ENCODE measurements at places on chromosomes 2 and 18.

- DNase-seq: no peak
Observed at GRCh38 chr18:79883461-79884293, 67.8 kb downstream of the SLC66A2 start.

DNA sequence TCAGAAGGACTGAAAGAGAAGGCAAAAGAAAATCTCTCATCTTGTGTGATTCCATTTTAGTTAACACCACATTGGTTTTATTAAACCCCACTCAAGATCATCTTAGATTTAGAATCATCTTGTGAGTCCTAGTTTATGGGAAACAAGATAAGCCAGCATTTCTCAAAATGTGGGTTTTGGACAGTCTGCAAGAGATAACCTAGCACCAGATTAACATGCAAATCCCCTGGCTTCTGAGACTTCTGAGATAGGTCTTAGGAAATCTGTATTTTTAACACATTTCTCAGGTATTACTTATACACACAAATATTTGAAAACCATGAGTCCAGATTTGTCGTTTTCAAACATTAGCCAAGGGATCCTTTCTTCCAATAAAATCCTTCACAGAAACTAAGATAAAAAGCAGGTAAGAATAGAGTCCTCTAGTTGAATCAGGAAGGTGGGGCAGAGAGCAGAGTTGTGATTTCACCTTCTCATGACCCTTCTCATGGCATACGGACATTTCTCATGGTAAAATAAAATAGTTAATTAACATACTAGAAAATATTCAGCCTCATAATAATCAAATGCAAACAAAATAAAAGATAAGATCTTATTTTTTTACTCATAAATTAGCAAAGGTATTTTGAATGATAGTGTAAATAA, 287.2 kb upstream of the FN1 start:
- DNase-seq: no peak

- no peak for DNase-seq
Observed at GRCh38 chr2:160347269-160347863, 146.2 kb downstream of the RBMS1 start.

DNA sequence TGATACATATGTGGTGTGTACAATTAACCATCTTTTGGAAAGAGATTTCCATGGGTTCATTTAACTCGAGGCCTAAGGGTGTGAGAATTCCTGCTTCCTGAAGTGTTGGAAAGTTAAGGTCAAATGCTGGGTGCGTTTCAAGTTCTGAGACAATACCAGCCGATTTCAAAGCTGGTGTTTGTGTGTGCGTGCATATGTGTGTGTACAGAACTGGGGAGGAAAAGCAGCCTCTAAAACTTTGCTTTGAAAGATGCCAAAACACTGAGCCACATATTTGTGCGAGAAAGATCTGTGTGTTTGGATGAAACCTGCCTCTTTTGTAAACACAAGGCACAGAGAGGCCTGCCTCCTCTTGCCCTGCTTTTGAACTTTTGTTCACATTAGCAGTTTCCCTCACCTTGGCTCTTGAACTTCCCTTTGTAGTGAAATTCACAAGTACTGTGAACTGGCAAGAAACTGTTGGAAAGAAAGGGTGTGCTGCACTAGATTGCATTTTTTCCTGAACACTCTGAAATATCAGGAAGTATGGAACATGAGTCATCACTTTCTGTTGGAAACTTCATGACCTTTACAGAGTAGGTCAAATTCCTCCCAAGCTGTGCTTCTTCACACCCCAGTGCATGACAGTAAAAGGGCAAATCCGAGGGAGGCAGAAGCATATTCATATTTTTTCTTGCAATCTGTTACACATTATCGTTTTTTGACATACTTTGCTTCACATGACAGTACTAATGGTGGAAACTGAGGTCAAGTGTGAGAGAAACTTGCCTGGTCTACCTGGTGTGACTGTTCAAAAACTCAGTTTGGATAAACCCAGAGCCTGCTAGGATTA, 20.0 kb upstream of the CAVIN2 start:
- DNase-seq: no peak

DNA sequence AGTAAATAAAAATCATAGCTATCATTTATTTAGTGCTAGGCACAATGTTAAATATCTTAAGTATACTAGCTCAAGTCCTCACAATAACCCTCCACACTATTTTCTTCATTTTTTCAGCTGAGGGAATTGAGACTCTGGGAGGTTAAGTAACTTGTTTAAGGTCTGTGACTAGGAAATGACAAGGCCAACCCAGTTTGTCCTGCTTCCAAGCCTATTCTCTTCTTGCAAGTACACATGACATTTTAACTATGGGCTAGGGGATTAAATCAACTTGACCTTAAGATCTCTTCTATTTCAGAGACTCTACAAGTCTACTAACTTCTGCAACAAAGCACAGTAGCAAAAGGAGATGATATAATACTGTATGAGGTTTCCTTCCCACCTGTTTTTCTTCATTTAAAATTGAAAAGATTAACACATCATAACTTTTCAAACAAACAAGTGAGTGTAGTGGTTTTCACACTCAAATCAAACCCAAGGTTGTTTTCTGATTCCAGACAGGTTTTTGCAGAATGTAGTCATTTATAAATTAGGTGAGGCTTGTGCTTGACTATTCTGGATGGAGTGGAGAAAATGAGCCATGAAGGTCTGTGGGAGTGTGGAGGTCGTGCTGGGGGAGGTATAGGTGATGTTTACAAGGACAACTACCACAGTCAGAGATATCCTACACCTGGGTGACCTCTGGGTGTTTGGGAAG, 57.0 kb downstream of the CD28 start:
- DNase-seq: no peak

DNA sequence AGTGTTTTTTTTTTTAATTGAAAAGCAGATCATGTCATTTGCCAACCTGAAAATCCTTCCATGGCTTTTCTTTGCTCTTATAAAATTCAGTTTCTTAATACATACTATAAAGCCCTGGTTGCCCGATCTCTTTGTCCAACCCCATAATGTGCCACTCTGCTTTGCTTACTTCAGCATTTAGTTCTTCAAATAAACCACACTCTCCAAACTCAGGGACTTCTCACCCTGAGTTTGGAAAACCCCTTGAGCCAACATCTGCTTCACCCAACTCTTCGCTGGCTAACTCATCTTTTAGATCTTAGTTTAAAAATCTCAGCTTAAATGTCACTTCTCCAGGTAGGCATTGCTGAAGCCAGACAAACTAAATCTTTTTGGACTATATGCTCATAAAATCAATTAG, 1.3 kb upstream of the STAT1 start:
- DNase-seq: peak; percentile 75

DNA sequence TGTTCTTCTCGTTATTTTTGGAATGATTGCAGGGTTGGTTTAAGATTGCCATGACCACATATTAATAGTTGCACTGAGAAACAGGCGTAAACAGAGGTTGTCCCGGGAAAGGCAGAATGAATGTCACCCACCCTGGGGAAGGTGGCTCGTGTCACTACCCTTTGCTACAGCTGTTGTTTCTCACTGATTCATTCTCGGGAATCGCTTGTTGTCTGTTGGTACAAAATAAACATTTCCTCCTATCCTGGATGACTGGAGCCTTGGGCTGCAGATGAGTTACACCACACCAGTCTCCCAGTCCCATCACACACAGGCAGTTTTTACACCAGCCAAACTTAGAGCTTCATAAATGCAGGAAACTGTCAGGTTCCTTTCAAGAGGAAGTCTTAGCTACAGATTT, 216.7 kb downstream of the GBX2 start:
- no peak for DNase-seq

- DNase-seq: no peak
Observed at GRCh38 chr2:37838541-37839167, 86.4 kb upstream of the RMDN2 start.

GRCh38 chr2:216206821-216207220, 97.7 kb downstream of the XRCC5 start:
- no peak for DNase-seq

DNA sequence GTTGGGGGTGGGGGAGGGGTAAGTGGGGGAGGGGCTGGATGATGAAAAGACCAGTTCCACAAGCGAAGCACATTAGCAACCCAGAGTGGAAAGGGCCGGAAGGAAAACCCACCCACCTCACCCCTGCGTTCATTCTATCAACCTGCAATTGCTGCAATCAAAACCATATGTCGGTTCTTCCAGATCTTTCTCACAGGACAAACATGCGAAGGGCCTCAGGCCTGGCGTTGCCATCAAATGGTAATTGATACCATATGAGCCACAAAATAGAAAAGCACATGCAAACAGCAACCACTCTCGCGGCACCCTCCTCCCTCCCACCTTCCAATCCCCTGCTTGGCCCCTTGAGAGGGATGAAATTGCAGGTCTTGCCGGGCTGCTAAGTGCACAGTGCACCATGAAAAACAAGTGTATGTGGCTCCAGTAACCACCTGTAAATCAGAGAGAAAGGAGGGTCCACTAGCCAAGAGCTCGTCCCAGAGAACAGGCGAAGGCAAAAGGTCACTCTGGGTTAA, 287.5 kb downstream of the TCF4 start:
- DNase-seq: no peak

- DNase-seq: no peak
Observed at GRCh38 chr2:64880193-64880951, 108.8 kb upstream of the SLC1A4 start.

GRCh38 chr18:12283666-12284065, 24.4 kb upstream of the TUBB6 start:
- no peak for DNase-seq

- no peak for DNase-seq
Observed at GRCh38 chr18:32480581-32480980, 9.9 kb upstream of the GAREM1 start.

- DNase-seq: no peak
Observed at GRCh38 chr2:16186661-16187481, 246.5 kb downstream of the MYCN start.

Data from CD4-positive, alpha-beta T cell (primary cell).